ENCODE measurements at places on chromosomes 11 and 22. TPM values are rescaled to one million over a fixed set of nuclear protein-coding genes. Genes with fewer than 3 reads are reported as not detected.

DNA sequence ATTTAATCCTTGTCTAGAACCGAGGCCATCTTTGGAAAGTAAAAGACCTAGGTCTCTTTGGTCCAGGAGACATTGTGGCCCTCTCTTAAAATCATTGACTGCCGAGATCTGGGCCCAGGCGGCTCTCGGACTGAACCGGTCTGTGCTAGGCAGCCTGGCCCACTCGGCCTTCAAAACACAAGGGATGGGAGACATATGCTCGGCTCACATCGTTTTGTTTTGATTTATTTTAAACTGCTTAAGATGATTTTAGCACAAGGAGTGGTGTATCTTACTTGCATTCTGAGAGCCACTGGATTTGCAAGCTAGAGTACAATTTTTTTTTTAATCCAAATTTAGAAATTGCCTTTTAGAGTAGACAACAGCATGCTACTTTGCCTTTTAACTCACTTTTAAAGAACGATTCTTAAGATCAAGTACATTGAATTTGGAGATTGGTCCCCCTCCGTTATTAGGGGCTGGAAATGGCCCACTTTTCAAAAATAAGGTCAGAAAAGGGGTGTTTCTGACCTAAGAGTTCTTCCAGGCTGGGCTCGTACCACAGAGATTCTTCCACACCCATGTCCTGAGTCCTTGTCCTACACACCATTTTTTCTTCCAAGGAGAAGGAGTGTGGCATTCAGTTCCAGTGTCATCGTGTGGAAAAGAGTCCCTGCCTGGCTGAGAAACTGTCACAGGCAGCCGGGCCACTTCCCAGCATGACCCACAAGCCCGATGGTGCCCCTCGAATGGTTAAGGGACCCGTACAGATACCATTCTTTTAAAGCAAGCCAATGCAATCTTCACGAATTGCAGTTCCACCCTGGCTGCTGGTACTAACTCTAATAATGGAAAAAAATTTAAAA lies 80.5 kb upstream of the WNT7B start:
- DNase-seq: no peak

The CRYBB1 gene
- not detected for total RNA-seq

DNA sequence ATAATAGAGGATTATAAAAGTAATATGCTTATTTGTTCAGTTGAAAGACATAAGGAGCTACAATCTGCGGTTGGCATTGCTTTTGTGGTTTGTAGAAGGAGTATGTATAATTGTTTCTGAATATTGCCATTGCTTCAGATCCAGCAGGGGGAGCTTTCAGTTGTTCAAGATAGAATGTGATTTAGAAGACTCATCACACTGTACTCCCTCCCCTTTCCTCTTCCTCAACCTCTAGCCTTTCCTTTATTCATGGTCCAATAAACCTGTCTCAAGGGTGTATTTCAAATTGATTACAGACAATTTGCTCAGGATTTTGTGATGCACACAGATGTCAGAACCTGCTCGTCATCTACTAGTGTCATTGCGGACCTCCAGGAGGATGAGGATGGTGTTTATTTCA lies 9.8 kb downstream of the PRMT3 start:
- DNase-seq: no peak

DNA sequence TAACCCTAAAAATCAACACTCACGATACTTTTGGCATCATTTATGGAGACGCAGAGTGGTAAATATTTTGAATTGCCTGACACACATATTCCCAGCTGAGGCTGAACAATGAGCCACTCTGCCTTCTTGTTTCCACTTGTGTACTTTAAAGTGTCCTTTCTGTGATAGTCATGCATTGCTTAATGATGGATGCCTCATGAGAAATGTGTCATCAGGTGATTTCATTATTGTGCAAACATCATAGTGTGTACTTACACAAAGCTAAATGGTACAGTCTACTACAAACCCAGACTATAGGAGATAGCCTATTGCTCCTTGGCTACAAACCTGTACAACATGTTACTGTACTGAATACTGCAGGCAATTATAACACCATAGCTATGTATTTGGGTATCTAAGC lies 44.2 kb downstream of the MRE11 start:
- no peak for DNase-seq
